ENCODE measurements at places on chromosomes 3 and 15.

DNA sequence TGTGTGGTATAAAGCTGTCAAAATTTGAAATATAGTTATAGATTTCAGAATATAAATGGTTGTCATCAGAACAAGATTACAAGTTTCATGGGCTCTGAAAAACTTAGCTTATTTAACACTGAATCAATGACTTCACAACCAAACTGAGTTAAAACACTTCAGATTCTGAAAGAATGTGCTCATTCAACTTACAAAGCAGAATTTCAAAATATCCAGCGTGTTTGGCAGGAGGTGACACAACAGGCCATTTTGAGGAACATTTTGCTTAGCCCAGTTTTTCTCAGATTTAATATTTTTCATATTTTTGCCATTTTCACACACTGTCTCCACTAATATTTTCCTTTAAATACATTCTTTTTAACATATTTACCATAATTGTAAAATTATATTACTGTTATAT lies 781.1 kb downstream of the TUSC7 start:
- no peak for DNase-seq

DNA sequence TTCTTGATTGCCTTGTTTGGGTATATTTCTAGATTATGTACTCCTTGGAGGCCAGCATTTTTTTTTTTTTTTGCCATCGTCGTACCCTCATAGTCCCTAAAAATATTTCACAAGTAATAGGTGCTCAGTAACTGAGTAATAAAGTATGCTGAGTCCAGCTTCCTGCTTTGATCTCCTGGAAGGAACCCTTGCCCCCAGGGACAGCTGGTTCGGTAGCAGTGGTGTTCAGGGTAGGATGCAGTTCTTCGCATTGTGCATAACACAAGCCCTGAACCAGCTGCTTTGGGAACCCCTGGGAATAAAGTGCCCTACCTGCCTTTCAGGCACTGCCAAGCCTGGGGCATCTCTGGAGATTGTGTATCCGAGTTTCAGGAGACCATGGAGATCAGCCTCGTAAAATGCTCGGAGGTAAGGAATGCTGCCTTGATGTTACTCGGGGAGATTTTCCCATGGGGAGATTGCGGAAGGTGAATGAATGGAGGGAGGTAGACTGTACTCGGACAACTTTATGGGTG lies 7.6 kb downstream of the MYZAP start:
- DNase-seq = no peak

- no peak for DNase-seq
These were observed 29.5 kb upstream of the SEC13 start for GRCh38 chr3:10350324-10350985.

DNA sequence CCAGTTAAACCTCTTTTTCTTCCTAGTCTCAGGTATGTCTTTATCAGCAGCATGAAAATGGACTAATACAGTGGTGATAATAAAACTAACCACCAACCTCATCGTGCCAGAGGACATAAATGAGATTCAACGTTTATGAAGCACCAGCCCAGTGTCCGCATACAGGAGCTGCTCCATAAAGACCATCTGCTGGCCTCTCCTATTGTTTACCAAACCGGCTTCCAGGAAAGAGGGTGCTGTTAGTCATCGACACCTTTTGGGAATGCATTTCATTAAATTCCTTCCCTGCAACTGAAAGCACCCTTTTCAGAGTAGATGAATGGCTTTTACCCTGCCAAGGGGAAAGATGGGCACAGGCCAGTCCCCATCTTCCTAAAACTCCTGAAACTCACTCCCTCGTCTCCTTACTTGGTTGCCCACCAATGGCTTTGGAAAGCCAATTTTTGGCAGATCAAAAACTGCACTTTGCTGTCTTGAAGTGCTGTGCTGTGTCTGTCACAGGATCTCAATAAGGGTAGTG lies 122.1 kb downstream of the AQP9 start:
- DNase-seq = no peak

- peak; percentile 44 for DNase-seq
These were observed 32.2 kb upstream of the FMN1 start for GRCh38 chr15:33226559-33227181.

DNA sequence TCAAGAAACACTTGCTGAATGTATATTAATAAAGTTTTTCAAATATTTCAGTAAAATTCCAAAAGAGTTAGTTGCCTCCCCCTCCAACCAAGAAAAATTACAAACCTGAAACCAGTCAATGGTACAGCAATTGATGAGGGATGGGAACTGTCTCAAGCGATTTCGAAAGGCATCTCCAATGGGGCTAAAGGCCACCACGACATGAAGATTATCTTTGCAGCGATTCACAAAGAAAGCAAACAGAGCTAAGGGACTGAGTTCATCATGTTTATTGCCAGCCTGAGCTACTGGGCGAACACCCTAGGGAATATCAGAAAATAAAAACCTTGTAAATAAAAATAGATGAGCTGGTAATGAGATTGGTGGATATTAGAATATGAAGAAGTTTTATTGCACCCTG lies 99.3 kb upstream of the ASB14 start:
- DNase-seq = no peak

GRCh38 chr15:88717382-88718031 lies 78.7 kb downstream of the ISG20 start:
- DNase-seq = no peak

- DNase-seq = no peak
These were observed 42.5 kb downstream of the IQSEC1 start for GRCh38 chr3:13030684-13031083.

- DNase-seq = no peak
These were observed 3.6 kb upstream of the IGDCC4 start for GRCh38 chr15:65426216-65426853.

GRCh38 chr15:75140080-75140879 lies 61.4 kb upstream of the C15orf39 start:
- no peak for DNase-seq

- DNase-seq = no peak
These were observed 211.7 kb downstream of the DTWD1 start for GRCh38 chr15:49832511-49832910.

- DNase-seq = no peak
These were observed 61.8 kb downstream of the FOXB1 start for GRCh38 chr15:60065951-60066350.

All from stimulated activated CD4-positive, alpha-beta T cell treated with anti-CD3 and anti-CD28 coated beads, TNF-alpha, amount 100 ng/mL, for 24 hours (primary cell).